ENCODE measurements at places on chromosomes 6 and 20. TPM values are rescaled to one million over a fixed set of nuclear protein-coding genes. Genes with fewer than 3 reads are reported as not detected.

PSMB9 gene
- 28.9 TPM for total RNA-seq

DNA sequence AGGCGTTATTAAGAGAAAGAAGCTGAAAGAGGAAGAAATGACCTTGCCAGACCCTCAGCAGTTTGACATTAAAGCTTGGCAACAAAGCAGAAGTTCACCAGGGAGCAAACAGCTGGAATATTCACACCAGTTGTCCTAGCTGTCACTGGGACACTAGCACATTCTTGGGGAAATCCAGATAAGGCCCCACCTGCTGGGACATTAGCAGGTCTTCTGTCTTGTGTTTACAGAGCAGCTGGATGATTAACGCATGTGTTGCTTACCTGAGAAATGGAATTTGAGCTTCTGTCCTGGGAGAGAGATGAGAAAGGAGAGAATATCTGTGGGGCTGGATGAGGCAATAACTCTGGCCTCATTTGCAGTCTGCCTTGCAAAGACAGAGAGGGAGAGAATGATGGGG, 137.6 kb upstream of the RIN2 start:
- DNase-seq, result no peak

DNA sequence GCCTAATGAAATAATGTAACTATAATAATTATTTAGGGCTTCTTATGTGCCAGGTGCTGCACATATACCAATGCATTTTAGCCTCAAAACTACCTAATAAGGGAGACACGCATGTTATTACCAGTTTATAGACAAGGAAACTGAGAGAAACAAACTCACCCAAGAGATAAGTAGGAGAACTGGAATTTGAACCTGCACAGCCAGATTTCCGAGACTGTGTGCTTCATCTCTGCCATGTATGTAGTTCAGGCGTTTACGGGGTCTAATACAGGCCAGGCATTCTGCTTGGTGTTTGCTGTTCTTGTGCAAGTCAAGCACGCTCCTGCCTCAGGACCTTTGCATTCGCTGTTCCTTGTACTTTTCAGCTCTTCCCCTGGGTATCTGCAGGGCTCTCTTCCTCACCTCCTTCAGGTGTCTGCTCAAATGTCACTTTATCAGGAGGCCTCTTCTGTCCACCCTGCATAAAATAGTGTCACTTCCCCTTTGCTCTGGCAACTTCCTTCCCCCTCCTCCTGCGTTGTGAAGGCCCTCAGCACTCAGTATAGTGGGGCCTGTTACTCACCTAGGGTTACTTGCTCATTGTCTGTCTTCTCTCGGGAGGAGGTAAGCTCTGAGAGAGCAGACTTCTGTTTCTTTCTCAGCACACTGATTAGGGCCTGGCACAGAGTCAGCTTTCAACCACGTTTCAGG, 6.1 kb upstream of the NSFL1C start:
- DNase-seq, result no peak

DNA sequence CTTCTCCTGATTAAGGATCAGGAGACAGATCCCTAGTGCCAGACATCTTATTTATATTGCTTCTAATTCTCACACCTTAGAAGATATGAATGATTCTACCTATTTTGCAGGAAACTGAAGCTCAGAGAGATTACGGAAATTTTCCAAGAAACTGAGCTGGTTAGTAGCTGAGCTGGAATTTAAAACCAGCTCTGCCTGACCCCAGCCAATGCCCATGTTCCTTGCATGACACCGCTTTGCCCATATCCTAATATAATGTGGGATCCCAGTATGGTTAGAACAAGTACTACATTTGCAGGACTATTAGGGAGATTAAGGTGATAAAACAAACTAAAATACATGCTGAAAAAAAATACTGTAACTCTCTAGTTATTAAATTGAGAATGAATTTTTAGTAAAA, 1.9 kb downstream of the TMEM30A start:
- no peak for DNase-seq

- DNase-seq, result no peak
Observed at GRCh38 chr6:116450769-116451740, 10.1 kb upstream of the CALHM6 start.

PEX6 gene
- total RNA-seq, result 13.4 TPM

- no peak for DNase-seq
Observed at GRCh38 chr6:70379473-70380013, 33.8 kb upstream of the FAM135A start.

ACOT13 gene
- 17.0 TPM for total RNA-seq

REV3L gene
- total RNA-seq, result 63.7 TPM

GRCh38 chr6:15282334-15282733, 36.5 kb downstream of the JARID2 start:
- DNase-seq, result no peak

DNA sequence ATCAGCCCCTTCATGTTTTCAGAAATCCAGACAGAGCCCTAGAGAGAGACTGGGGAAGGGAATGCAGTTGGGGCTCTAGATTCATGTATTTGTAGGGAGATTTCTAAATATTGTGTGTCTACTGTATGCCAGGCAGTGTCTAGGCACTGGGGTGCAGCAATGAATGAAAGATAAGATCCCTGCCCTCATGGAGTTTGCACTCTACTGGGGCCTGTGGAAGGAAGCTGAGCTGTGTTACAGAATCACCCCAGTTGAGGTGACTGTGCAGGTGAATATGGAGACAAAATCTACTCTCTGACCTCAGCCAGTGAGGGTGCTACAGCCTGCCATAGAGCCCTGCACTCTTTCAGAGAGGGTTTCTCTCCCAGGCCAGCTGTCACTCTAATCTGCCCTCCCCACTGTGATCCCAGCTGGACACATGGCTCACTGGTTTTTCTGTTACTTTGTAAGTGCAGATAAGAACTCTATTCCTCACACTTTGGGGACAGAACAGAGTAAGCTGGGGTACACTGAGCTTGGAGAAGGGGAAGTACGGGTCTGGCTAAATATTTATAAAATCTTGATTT, 69.2 kb upstream of the E2F3 start:
- DNase-seq, result no peak

FLRT3 gene
- 0.06 TPM for total RNA-seq

DNA sequence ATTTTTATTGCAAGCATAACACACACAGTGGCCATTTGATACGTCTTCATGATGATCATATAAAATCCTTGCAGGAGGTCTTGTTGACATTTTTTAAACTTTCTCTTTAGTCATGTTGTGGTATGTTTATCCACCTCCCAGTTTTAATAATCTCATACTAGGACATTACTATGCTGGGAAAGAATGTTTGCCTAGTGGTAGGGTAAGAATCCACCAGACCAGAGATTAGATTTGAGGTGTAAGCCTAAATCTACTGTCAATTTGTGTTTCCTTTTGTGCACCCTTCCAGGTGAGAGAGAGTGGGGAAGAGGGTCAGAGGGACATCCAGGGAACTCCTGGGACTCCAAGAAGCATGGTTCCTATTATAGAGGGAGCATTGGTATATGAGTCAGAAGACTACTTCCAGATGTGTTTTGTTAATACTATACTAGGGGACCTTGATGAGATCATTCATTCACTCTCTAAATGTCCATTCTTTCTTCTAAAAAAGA, 298.3 kb upstream of the SASH1 start:
- no peak for DNase-seq

GRCh38 chr6:83592770-83593394, 80.5 kb downstream of the PRSS35 start:
- no peak for DNase-seq

SLC13A3 gene
- 1.5 TPM for total RNA-seq

DNA sequence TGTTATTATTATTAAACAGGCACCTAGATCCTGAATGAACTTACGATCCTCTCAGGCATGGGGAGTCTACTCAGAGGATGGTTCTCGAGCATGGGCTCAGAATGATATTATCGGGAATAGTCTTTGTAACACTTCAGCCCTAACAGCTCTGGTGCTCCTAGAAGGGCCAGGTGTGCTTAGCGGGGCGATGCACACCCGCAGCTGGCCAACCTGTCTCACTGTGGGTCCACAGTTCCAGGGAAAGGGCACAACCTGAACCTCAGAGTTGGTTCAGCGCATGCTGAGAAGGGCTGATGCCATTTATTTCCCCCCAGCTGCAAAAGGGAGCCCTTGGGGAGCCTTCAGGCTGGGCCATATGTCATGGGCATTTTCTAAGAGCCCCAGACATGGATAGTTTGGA, 26.2 kb downstream of the RRAGD start:
- DNase-seq, result no peak

DNA sequence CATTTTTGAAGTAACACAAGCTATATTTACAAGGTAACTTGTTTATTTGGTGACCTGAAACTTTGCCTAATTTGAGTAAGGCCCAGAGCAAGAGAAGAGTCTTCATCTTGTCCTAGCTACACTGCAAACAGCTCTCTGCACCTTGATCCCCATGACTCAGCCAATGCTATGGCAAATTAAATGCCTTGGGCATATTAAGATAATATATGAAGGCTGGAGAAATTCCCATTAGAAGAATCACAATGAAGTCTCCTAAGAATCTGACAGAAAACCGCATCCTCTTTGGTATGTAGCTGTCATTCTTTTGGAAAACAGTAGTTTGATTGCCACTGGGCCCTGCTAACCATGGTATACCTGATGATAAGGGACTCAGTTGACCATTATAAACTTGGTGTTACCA, 204.5 kb downstream of the UBE3D start:
- no peak for DNase-seq

DNA sequence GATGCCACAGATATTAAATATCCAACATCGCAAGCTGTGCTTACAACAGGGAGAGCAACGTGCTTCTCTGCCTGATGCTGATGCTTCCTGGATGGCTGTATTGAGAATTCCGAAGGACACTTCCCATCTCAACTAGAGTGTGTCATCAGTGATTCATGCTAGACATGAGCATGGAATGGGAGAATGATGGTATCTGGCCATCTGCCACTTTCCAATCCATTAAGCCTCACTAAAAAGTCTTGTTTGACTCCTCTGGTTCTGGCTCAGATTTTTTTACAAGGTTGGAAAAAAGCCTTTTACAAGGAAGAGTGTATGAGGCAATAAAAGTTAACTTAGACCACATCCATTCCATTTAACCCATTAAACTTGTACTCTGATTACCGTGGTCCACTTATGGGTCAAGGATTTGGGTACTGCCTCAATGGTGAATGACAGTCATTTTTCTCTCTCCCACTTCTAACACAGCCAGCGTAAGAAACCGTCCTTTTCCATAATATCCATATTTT, 265.3 kb downstream of the UST start:
- no peak for DNase-seq

GRCh38 chr6:56752009-56752408, 109.3 kb upstream of the DST start:
- DNase-seq, result no peak

DNA sequence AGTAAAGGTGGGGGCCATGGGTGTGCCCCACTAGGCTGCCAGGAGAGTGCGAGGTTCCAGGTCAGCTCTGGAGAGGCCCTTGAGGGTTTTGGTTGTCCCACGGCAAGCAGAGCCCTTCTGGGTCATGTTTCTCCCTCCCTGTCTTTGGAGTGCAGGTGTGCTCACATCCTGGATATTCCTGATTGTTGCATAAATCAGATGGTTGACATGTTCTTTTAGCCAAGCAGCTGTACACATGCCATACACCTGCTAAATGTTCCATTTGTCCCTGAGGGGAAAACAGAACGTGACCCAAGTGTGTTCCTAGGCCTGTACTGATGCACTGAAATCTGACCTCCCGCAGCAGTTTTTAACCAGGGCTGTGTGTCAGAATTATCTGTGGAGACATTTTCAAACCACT, 77.5 kb upstream of the BEND3 start:
- DNase-seq, result no peak

SUMO4 gene
- 1.2 TPM for total RNA-seq

DNA sequence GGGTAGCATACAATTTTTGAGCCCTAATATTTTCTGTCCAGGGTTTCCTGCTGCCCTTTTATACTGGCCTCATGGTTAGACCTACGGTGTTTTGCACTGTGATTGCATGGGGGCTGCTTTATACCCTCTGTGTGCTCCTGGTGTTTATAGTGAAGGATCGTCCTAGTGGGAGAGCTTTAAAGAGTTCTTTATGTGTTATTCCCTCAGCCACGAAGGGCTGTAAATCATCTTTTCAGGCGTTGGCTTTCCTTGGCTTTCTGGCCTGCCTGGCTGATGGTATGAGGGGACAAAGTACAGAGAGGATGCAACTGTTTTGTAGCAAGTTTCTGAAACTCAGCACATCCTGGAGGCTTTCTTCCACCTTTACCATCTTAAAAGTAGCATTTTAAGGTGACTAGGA, 464.3 kb downstream of the EPM2A start:
- no peak for DNase-seq

GRCh38 chr6:43770372-43771209, 580 bp downstream of the VEGFA start:
- no peak for DNase-seq

GRCh38 chr20:1224205-1224890, 1.5 kb upstream of the RAD21L1 start:
- no peak for DNase-seq

PRICKLE4 gene
- 2.0 TPM for total RNA-seq

SIRPB2 gene
- total RNA-seq, result 25.5 TPM

DNA sequence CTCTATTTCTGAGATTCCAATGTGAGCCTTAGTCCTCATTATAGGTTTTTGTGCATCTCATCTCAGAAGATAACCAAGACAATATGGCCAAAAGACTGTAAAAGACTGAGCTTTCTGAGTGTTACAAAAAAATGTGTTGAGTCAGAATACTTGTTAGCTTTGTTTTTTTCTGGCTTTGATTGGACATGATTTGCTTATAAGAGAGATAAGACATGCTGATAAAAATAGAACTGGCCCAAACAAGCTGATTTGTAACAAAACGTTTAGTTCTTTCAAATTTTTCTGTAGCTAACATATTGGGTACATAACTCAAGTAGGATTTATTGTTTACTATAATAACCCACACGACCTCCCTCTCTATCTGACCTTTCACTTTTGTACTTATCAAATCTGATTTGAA, 32.9 kb downstream of the FILIP1 start:
- no peak for DNase-seq

- DNase-seq, result no peak
Observed at GRCh38 chr6:75931011-75931680, 141.3 kb downstream of the IMPG1 start.

GRCh38 chr6:151659212-151659611, 148.3 kb upstream of the ESR1 start:
- DNase-seq, result no peak

- no peak for DNase-seq
Observed at GRCh38 chr6:31587791-31588777, 2.0 kb downstream of the LST1 start.

- no peak for DNase-seq
Observed at GRCh38 chr20:44411757-44412401, 56.4 kb downstream of the HNF4A start.

C2 gene
- total RNA-seq, result 60.8 TPM

- DNase-seq, result no peak
Observed at GRCh38 chr20:52230409-52230808, 38.8 kb upstream of the ZFP64 start.

ASIP gene
- total RNA-seq, result not detected

SEMG1 gene
- not detected for total RNA-seq

- no peak for DNase-seq
Observed at GRCh38 chr6:110232450-110232849, 52.2 kb downstream of the CDC40 start.

TRAPPC3L gene
- total RNA-seq, result not detected

DNA sequence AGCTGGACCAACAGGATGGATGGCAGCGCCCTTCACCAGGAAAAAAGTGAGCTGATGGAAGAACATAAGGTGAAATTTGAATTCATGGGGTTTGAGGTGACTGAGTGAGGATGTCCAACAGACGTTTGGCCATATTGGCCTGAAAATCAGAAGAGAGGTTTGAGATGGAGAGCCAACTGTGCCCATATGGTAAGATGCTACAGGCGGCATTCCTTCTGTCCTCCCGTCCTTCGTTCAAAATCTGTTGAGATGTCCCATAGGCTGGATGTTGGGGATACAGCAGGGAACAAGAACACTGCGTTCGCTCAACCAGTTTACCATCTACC, 468 bp upstream of the CMTR1 start:
- no peak for DNase-seq

IGF2R gene
- 111 TPM for total RNA-seq

GRCh38 chr20:33847006-33847405, 35.9 kb downstream of the CHMP4B start:
- no peak for DNase-seq

Measured in mesenteric fat pad (tissue), 1 donor.